Hepatic stellate cell (primary cell): ENCODE measurements at places on chromosomes 16 and 17.

GRCh38 chr16:89307421-89307805 lies 89.9 kb downstream of the ZNF778 start:
- no peak for DNase-seq

DNA sequence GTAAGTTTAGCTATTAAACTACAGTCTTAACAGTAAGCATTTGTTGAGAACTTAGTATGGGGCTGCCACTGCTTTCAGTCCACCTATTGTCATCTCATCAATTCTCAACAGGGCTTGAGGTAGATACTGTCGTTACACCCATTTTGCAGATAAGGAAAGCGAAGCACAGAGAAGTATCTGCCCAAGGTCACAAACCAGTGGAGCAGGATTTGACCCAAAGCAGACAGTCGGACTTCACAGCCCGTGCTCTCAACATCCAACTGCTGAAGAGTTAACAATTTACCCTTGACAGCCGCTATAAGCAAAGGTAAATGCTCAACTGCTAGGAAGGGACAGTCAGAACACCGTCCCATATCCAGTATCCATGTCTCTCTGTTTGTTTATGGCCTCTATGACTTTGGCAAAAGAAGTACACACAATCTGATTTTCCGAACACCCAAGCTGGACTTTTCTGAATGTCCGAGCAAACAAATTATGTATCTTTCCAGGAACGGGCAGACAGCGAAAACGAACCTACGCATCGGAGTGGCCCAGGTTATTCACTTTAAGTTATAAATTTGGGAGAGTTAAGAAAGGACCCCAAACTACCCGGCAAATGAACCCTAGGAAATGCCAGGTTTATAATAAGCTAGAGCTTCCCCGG lies 1.2 kb downstream of the SIAH1 start:
- DNase-seq = no peak

GRCh38 chr17:74860229-74860871 lies 665 bp upstream of the GRIN2C start:
- DNase-seq = no peak

- DNase-seq = no peak
Observed at GRCh38 chr17:72143245-72143644, 22.4 kb downstream of the SOX9 start.

- DNase-seq = no peak
Observed at GRCh38 chr17:40557531-40558299, 7.6 kb downstream of the CCR7 start.

- DNase-seq = no peak
Observed at GRCh38 chr16:75064403-75065148, 52.0 kb downstream of the LDHD start.

- DNase-seq = no peak
Observed at GRCh38 chr16:16163571-16163970, 59.7 kb downstream of the ABCC6 start.

- no peak for DNase-seq
Observed at GRCh38 chr17:12242345-12242954, 221.8 kb downstream of the MAP2K4 start.

GRCh38 chr16:50915120-50915519 lies 173.2 kb downstream of the CYLD start:
- no peak for DNase-seq

- DNase-seq = no peak
Observed at GRCh38 chr16:31364421-31364820, 9.4 kb downstream of the ITGAX start.

DNA sequence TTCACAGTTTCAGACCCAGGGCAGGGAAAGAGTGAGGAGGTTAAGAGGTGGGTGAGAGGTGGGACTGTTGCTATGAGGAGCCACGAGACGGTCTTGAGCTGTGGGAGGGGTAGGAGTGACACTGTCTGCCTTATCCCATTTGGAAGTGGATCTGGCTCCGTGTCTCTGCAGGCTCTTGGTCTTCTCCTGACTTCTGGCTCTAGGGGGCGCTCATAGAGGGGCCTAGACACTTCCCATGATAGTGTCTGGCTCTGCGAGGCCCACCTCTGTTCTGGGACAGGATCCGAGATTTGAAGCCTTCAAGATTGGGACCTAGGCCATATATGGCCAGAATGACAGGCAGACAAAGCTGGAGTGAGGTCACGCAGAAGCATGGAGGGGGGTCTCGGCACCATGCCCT lies 204.5 kb downstream of the GSG1L start:
- no peak for DNase-seq

GRCh38 chr17:44409309-44410028 lies 20.0 kb upstream of the ITGA2B start:
- no peak for DNase-seq

- no peak for DNase-seq
Observed at GRCh38 chr16:53518550-53519416, 15.8 kb upstream of the AKTIP start.

DNA sequence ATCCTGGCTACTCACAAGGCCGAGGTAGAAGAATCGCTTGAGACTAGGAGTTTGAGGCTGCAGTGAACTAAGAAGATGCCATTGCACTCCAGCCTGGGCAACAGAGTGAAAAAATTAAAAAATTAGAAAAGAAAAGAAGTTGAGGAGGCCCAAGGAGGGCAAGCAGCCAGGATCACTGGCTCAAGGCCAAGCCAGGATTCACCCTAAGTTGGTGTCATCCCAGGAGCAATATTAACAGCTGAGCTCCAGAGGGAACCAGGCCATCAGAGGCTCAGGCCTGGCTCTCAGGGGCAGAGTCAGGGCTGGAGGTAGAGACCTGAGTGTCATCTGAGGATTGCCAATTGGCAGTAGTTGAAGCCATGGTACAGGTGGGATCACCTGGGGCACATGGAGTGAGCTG lies 20.7 kb downstream of the DRC3 start:
- no peak for DNase-seq
